AG09319 (cell line): ENCODE measurements at places on chromosomes 7 and 10.

- DNase-seq, result no peak
These were observed 176.6 kb downstream of the CTNNA3 start for GRCh38 chr10:67519434-67519833.

- DNase-seq, result no peak
These were observed 20.4 kb downstream of the BCCIP start for GRCh38 chr10:125843603-125844329.

DNA sequence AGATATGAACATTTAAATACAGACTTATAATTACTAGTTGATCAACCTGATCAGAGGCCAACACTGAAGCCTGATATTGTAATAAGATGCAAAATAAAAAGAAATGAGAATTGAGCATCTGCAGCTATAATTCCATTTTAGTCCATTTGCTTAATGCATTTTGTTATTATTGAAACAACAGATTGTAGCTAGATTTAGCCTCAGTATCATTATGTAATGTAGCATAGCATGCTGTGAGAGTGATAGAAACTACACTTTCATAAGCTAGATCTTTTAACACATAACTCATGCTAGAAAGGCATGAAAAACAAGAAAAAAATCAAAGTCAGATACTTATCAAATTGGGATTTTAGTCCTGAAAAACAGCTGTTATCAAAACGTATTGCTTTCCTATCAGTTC lies 292.7 kb upstream of the ADARB2 start:
- DNase-seq, result no peak

DNA sequence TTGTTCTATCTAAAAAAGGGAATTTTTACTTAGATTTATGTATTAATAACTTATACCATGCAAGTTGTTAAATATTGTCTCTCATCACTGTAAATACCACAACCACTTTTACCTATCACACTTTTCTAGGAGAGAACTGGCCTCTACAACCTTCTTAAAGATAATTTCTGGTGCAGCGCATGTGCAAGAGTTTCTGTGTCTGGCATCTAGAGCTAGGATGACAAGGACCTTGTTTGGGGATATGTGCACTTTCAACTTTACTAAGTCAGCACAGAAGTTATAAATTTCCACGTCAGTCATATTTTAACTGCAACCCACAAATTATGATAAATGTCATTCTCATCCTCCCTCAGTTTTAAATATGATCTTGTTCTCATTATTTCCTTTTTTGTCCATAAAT lies 156.9 kb upstream of the ADCY1 start:
- no peak for DNase-seq

GRCh38 chr7:77989981-77990566 lies 191.5 kb downstream of the PHTF2 start:
- no peak for DNase-seq

- peak; percentile 31 for DNase-seq
These were observed 52.5 kb downstream of the NRCAM start for GRCh38 chr7:108403597-108404217.

DNA sequence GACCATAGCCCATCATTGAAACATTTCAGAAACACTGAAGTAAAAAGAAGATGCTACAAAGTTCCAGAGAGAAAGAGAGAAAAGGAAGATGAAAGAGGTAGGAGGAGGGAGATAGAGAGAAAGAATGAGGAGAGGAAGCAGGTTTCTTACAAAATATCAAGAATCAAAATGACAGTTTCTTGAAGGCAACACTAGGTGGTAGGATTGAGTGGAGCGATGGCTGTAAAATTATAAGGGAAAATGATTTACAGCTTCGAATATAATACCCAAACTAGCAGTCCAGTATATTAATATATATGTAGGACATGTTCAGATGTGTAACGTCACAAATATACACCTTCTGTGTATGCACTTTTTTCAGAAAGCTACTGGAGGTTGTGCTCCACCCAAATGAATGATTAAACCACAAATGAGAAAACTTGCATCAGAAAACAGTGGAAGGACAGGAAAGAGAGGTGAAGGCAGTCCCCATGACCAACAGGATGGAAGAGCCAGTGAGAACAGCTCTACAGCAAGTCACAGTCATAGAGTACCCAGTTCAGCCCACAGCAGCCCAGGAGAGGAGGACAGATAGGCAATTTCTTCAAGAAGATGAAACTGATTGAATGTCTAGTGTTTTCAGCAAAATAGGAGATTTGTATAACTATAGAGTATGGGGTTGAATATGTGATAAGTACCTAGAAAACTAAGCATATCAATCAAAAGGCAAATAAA lies 151.5 kb upstream of the TARP start:
- DNase-seq, result no peak

GRCh38 chr10:31770307-31770902 lies 158.2 kb downstream of the ARHGAP12 start:
- no peak for DNase-seq

DNA sequence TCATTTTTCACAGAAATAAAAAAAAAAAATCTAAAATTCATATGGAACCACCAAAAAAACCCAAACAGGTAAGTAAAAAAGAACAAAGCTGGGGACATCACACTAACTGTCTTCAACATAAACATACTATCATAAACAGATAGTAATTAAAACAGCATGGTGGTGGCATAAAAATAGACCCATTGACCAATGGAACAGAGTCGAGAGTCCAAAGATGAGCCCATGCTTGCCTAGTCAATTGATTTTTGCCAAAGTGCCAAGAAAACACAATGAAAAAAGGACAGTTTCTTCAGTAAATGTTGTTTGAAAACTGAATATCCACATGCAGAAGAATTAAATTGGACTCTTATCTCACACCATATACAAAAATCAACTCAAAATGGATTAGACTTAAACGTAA lies 513.2 kb upstream of the PHF14 start:
- no peak for DNase-seq

- DNase-seq, result peak; percentile 60
These were observed 40.0 kb upstream of the SORBS1 start for GRCh38 chr10:95601116-95601719.

DNA sequence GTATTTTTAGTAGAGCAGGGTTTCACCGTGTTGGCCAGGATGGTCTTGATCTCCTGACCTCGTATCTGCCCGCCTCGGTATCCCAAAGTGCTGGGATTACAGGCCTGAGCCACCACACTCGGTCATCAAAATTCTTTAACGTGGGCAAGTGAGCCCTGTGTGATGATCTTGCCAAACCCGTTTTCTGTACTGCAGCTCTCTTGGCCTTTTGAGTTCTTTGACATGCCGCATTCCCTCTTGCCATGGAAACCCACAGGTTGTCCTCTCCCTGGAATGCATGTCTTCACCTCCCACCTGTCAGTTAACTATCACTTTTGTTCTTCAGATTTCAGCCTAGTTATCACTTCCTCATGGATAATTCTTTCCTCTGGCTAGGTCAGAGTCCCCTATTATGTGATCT lies 5.0 kb downstream of the NUP205 start:
- DNase-seq, result no peak

DNA sequence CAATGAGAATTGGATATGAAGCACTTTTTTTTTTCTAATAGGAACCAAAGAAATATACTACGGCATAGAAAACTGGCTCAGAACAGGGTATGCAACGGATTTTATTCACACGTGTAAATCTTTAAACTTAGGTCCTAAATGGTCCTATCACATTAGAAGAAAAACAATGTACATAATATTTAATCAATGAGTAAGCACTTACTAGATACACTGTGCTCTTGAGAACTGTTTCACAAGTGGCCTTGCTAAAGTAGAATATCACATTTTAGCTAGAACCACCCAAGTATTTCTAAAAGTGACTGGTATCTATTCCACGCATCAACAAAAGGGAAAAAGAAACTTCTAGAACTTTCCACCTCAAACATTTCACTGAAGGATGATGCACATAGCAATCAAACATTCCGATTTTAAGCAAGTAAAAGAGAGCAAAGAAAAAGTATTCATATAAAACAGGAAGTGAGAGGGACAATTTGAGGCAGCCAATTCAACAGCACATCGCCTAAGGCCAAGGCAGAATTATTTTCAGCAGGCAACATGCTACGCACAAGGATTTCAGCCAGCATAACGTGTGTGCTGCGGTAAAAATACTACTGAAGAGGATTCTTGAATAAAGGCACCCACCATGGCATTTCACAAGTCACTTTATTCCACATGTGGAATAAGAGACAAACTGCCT lies 55.8 kb downstream of the PARD3 start:
- no peak for DNase-seq

- peak; percentile 28 for DNase-seq
These were observed 37.3 kb downstream of the SND1 start for GRCh38 chr7:127689194-127689772.

DNA sequence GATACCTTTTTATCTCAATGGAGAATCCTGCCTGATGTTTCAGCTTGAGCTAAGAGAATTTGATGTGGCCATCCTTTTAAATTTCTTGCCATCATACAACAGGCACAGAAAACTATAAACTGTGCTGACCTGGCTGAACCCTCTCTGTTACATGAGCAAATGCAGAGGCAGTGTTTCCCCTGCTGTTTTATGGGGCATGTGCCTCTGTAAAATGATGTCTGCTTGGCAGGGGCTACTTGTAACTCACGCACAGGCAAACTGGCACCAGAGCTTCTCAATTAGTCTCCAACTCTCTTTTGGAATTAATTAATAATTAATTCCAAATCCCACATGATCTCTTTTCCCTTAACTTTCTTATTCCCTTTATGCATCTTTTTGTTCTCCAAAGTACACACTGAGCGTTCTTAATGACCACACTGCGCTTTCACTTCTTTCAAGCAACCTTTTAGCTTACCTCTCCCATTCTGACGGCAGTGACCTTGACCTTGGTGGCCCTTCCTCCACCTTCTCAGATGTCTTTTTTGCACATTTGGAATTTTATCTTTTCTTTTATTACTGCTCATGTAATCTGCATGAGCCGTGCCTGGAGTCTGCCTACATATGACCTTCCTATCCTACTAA lies 334.0 kb downstream of the PLXNA4 start:
- DNase-seq, result no peak

GRCh38 chr7:48718731-48719378 lies 205.5 kb upstream of the CDC14C start:
- no peak for DNase-seq

DNA sequence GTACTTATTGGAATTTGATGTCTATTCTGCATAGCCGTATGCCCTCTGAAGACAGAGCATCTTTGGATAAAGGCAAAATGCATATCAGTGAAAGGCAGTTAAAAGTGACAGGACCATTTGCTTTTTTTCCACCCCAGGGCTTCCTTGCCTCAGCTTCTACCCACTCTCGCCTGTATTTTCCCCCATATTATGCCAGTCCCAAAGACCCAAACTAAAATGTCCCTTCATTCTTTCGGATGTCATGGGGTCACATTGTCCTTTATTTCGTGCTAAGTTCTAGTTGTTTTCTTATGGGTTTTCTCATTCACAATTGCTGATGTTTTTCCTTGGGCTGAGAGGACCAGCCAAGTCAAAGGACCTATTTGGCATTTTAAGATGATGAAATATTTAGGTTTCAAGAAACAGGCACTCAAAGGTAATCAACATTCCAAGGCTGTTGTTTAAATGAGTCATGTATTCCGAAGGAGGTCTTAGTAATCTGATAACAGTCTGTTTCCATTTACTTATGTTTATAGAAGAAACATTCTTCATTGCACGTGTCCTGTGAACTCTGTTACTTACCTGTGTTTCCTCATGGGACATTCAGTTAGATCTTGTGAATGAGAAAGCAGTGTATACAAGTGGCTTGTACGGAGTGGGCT lies 74.1 kb downstream of the DNAH11 start:
- DNase-seq, result no peak

- DNase-seq, result no peak
These were observed 78.2 kb downstream of the MGMT start for GRCh38 chr10:129545261-129545660.

GRCh38 chr10:43570971-43571370 lies 3.4 kb downstream of the ZNF239 start:
- DNase-seq, result no peak

DNA sequence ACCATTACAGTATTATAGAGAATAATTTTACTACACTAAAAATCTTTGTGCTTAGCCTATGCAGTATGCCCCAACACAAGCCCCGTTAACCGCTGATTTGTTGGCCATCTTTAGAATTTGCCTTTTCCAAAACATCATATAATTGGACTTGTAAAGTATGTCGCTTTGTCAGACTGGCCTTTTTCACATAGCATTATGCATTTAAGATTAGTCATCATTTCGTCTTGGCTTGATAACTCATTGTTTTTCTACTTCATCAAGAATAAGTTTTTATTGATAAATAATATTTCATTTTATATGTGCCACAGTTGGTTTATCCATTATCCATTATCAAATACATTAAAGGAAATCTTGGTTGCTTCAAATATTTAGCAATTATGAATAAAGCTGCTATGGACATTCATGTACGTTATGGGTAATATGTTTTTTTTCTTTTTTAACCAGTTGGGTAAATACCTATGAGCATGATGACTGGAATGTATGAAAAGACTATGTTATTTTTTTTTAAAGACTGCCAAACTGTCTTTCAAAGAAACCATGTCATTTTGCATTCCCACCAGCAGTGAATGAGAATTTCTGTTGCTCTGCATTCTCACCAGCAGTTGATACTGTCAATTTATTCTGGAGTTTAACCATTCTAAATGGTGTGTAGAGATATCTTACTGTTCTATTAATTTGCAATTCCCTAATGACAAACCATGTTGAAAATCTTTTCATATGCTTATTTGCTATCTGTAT lies 273.1 kb upstream of the KCND2 start:
- no peak for DNase-seq

DNA sequence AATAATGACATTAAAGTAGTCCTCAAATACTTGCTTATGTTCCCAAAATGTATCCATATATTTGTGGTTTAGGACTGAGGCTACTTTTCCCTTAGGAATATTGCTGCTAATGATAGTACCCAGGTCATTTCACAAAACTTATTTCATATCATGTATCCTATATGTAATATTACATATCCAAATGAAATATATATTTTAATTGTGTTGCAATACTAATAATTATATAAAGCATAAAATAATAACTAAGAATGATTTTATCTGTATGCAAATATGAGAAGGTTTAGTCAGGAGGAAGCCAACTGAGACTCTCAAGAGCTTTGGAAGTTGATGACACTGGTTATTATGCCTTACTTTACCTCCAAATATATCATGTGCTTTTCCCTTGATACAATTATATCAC lies 231.5 kb upstream of the KLF14 start:
- DNase-seq, result no peak
